SW480 (cell line): ENCODE measurements at places on chromosomes 3 and 15.
A peak's percentile ranks its signal among the peaks of the same experiment; 100 is the strongest.

DNA sequence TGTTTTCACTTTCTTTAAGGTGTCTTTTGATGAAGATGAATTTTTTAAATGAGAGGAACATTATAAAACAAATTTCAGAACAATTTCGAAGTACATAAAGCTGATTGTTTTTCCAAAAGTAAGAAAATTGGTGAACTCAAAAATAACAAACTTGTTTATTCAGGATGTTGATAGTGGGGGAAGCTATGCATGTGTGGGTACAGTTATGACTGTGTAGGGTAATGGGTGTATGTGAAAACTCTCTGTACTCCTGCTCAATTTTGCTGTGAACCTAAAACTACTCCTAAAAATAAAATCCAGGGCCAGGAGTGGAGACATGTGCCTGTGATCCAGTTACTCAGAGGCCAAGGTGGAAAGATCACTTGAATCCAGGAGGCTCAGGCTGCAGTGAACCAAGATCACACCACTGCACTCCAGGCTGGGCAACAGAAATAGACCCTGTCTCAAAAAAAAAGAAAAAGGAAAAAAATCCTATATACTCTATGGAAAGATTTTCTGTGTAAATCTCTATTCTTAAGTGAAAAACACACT, 37.2 kb downstream of the PIK3CB start:
- DNase-seq, result no peak

- DNase-seq, result no peak
Observed at GRCh38 chr3:159877924-159878323, 110.7 kb upstream of the IL12A start.

GRCh38 chr15:80887148-80887547, 102.5 kb downstream of the MESD start:
- DNase-seq, result no peak

DNA sequence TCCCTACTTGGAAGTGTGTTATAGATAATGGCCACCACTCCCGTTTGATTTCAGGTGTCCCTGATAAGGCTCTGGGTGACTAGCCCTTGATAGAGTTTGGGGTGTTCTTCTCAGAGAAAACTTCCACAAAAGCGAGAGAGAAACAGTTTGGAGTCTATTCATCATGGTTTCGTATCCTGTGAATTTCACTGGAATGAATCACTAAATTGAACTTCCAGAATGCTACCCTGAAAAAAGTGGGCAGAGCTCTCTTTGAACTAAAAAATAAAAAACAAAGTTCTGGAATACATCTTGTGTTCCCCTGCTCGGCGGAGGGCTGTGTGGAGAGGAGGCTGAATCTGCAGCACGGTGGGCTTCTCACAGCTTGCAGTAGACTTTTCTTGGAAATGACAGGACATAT, 52.8 kb upstream of the FAM98B start:
- no peak for DNase-seq

GRCh38 chr3:148716657-148717056, 19.0 kb downstream of the AGTR1 start:
- DNase-seq, result no peak

DNA sequence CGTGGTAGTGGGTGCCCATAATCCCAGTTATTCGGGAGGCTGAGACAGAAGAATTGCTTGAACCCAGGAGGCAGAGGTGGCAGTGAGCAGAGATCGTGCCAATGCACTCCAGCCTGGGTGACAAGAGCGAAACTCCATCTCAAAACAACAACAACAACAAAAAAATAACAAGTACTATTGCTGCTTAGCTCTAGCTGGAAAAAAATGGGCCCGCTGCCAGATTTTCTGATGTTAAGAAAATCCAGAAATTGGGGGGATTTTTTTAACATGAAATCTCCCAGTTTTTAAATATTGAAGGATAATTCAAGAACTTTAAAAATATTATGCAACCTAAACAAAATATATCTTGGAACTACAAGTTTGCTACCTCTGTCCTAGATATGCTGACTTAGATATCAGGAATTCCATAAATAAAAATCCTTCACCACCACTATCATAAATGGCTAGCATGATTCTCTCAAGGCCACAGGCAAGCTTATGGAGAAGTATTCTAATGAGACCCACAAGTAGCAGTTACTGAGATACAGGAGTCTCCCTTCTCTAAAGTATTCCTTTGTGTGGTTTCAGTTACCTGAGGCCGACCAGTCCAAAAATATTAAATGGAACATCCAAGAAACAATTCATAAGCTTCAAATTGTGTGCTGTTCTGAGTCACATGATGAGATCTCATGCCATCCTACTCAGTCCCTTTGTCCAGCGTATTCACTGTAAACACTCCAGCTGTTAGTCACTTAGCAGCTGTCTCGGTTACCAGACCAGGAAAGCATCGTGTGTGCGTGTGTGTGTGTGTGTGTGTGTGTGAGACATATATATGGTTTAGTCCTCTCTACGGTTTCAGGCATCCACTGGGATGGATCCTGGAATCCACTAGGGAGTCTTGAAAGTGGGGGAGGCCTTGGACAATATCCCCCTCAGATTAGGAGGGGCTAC, 277.2 kb downstream of the TBL1XR1 start:
- no peak for DNase-seq

DNA sequence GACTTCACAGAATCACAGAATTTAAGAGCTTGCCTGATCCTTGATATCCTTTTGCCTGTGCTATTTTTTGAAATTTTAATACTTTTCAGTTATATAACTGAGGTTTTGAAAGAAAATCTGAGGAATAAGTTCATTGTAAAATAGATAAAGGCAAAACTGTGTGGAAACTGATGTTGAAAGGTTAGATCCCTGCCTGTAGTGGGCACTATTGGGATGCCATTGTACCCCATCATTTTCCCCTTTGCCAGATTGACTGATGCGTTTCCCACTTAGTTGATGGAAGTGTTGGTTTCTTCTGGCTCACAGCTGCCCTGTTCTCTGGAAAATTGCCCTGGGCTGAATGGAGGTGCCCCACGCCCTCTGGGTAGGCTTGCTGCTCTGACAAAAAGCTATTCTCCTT, 387.9 kb downstream of the RBMS3 start:
- no peak for DNase-seq

GRCh38 chr3:116256843-116257485, 188.3 kb downstream of the LSAMP start:
- DNase-seq, result no peak

DNA sequence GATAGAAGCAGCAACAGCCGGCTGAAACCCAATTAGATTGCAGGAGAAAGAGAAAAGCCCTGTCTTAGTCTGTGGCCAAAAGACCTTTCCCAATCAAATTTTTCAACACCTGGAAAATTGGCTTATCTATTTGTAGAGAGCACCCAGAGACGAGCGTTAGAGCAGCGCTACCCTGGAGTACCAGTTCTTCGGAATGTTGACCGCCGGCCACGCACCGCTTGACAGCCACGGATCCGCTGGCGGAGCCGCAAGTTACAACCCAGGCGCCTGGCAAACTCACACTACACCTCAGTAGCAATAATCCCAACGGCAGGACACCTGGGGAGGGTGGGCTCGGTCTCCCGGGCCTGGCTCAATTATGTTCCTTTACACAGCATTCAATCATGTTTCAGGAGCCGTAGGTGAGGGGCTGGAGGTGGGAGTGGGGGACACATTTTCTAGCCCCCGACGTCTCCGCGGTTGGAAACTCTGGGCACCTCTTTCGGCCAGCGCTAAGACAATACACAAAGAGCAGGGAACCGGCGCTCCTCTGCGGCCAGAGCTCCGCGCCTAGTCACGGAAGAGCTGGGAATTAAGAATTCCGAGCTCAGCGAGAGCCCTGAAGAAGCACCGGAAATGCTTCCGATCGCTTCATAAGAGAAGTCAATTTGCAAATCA, 1.2 kb downstream of the MB21D2 start:
- DNase-seq, result peak; percentile 57

GRCh38 chr3:112734171-112734570, 93.2 kb upstream of the CCDC80 start:
- DNase-seq, result no peak

DNA sequence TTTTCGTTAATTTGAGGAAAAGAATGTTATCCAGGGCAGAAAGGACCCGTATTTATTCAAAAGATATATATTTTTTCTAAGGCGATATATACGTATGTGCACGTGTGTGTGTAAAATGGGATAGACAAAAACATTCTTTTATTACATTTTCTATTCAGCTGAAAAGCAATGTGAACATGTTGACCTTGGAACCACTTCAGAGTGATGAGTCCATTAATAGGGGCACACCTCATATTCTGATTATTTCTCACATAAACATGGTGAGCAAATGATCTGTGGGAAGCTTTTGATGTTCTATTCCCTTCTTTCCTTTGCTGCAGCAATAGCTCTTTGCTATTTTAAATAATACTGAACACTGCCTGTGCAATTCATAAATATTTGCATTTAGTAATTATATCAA, 87.6 kb downstream of the SYNPR start:
- DNase-seq, result no peak

DNA sequence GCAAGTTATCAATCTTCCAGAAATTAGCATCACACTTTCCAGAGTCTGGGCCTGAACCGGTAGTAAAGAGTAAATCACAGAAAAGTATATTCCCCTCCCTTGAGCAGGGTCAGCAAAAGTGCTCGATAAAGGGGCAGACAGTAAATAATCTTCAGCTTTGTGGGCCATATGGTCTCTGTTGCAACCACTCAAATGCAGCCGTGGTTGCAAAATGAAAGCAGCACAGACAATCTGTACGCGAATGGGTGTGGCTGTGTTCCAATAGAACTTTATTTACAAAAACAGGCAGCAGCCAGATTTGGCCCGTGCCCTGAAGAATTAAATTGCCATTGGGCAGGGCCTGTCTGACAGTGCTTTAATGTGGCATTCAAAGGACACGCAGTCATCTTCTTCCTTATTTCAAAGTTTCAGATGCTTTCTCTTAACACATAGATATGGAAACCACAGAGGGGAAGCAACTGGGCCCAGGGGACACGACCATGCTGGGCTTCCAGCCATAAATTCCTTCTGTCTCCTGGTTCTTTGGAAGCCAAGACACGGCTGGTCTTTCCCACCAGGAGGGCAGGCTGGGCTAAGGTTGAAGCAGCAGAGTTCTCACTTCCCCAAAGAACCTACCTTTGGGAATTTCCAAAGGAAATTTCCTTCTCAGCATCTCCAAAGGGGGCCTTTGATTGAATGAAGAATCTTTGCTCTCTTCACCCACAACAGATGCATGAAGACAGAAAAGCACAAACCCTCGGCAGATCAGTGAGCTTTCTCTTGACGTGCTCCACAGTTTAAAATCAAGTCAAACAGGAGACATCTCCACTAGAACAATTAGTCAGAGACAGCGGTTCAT, 489.8 kb upstream of the PROK2 start:
- DNase-seq, result peak; percentile 64

DNA sequence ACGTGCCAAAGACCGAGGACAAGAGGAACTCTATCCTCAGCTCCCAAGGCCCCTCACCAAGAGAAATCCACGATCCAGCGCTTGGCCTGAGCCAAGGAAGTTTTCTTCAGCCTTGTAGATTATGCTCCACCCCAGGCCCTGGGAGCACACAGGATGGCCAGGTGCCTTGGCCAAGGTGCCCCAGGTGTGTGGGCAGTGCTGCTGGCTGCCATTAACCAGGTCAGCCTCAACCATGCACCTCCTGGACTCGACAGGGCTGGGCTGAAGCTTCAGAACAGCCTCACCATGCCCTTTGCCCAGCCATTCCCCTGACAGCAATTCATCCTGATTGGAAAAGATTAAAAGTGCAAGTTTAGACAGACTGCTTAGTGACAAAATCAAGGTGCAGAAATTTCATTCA, 10.9 kb upstream of the MESP1 start:
- DNase-seq, result no peak

- DNase-seq, result no peak
Observed at GRCh38 chr15:62648954-62649353, 393.6 kb upstream of the TPM1 start.

DNA sequence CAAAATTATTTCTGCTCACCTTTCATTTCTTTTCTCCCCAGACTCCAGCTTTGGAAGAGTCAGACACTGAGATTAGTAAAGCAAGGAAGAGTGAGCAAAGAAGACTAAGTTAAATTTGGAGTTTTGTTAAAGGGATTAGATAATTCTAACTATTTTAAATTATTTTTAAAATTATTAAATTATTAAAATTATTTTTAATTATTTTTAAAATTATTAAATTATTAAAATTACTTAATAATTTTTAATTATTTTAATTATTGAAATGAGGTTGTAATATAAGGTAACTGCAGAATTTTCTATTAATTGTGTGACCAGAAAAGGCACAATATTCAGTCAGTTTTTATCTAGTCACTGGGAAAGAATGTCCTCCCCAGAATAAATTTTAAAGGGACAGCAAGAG, 185.0 kb upstream of the EOMES start:
- DNase-seq, result no peak

DNA sequence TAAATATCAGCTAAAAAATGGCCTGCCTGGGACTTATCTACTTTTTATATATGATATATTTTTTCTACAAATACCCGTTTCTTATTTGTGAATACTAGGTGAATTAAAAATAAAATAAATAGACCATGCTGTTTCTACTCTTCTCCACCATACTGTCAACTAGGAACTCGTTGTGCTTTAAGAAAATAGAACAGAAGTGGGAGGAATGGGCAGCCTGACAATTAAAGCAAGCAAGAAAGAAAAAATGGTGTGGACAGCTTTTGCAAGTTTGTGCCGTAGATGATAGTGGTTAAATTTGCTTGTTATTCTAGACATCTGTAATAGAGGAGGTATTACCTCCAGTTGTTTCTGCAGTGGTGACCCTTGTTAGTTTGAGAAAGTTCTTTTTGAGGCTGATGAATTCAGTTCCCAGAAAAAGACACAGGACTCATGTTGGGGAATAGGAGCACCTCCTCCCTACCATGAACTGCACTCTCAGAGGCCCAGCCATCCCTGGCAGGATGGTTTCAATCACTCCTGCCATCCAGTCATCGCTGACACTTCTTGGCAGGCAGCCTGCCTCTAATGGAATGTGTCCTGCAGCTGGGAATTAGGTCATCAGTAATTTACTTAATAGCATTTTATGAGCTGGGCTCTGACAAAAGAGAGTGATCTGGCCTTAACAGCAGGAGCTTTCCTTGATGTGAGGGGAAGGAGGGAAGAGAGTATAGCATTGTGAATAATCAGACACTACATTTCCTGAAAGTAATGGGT, 105.0 kb upstream of the GAP43 start:
- peak; percentile 29 for DNase-seq

DNA sequence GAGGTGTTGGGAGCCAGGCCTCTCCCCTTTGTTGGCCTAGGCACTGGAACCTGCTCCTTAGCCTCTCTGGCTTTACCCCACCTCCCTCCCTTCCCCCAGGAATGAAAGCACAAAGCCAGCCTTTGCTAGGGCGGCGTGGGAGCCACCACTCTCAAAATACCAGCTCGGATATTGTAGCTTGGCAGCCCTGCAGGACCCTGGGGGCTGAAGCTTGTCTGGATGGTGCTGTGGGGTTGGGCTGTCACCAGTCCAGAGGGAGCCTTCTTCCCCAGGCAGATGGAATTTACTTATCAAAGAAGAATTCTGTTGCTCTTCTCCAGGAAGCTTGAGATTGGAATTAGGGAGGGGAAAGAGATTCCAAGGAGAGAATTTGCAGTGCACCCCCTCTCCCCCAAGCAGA, 14.9 kb upstream of the GRM2 start:
- DNase-seq, result no peak

- no peak for DNase-seq
Observed at GRCh38 chr15:59271595-59272201, 65.1 kb downstream of the LDHAL6B start.

- DNase-seq, result no peak
Observed at GRCh38 chr3:29605845-29606244, 325.0 kb downstream of the RBMS3 start.

GRCh38 chr15:98296653-98297052, 336.1 kb downstream of the ARRDC4 start:
- DNase-seq, result no peak
